Thoracic aorta (tissue), 2 donors: ENCODE measurements at places on chromosomes 2 and 18.
A peak's percentile ranks its signal among the peaks of the same experiment; 100 is the strongest.

GRCh38 chr2:196187898-196188458, 16.6 kb upstream of the STK17B start:
- no peak overlapping the region for H3K4me3 ChIP-seq
- no peak for DNase-seq
- no peaks in the 10 kb centered on the region for H3K36me3 ChIP-seq
- no peak overlapping the region for H3K27ac ChIP-seq

DNA sequence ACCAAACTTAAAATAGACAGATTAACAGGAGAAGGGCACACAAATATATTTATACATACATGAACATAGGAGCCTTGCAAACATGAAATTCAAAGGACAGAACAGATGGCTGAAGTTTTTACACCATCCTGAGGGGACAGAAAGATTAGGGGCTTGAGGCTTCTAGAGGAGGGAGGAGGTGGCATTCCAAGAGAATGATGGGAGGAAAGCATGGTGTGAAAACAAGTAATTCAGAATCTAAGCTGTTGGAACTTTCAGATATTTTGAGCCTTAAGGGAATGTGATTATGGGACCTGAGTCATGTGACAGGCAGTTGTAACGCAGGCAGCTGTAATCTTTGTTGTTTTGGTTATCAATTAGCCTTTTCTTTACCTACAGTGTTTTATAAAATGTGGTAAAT, 225.2 kb upstream of the SPOPL start:
- H3K36me3 ChIP-seq, result no peaks in the 10 kb centered on the region
- H3K4me3 ChIP-seq, result no peak overlapping the region
- no peaks in the 10 kb centered on the region for H3K4me1 ChIP-seq
- no peak overlapping the region for H3K27ac ChIP-seq
- H3K27me3 ChIP-seq, result no peaks in the 10 kb centered on the region

- H3K4me3 ChIP-seq, result no peak overlapping the region
- no peak for DNase-seq
- H3K36me3 ChIP-seq, result no peaks in the 10 kb centered on the region
- H3K4me1 ChIP-seq, result peaks cover 10% of the 10 kb centered on the region
Observed at GRCh38 chr2:46018773-46019591, 278.2 kb upstream of the EPAS1 start.

- no peaks in the 10 kb centered on the region for H3K36me3 ChIP-seq
- no peaks in the 10 kb centered on the region for H3K4me1 ChIP-seq
- H3K4me3 ChIP-seq, result no peak overlapping the region
- no peaks in the 10 kb centered on the region for H3K27me3 ChIP-seq
- no peak for DNase-seq
Observed at GRCh38 chr2:95359501-95359930, 43.0 kb upstream of the FAHD2A start.

GRCh38 chr2:95006588-95006987, 18.9 kb upstream of the MAL start:
- H3K27me3 ChIP-seq, result no peaks in the 10 kb centered on the region
- H3K4me3 ChIP-seq, result no peak overlapping the region
- no peaks in the 10 kb centered on the region for H3K36me3 ChIP-seq
- no peak overlapping the region for H3K27ac ChIP-seq
- no peaks in the 10 kb centered on the region for H3K4me1 ChIP-seq

- no peaks in the 10 kb centered on the region for H3K27me3 ChIP-seq
- no peaks in the 10 kb centered on the region for H3K36me3 ChIP-seq
- H3K27ac ChIP-seq, result no peak overlapping the region
- DNase-seq, result no peak
- H3K4me3 ChIP-seq, result no peak overlapping the region
Observed at GRCh38 chr2:71064110-71064611, 4.3 kb upstream of the NAGK start.

DNA sequence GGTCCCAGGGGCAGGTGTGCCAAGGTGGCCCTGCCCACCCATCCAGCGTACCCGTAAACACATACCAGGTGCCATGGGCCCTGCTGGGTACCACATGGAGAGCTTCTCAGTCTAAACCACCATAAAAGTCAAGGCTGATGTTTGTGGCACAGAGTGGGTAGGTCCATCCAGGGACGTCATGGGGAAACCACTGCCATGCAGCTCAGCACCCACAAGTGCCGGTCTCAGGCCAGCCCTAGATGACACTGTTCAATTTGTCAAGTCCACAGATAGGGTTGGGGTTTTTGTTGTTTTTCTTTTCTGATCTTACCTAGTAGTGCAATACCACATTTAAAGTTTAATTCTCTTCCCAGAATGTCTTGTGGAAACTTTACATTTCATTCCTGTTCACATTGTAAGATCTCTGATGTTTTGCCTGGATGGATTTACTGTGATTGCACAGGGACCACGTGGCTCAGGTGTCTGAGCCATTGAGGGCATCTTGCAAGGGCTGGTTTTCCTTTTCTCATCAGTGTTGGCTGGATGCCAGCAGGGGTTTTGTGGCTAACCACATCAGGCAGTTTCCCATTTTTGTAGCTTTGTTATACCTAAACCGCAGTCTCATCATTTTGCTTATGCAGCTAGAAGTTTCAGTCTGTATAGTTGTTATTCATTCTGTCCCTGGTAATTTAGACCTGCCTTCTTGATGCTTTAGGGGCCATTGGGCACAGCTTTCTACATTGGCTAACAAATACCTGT, 64.7 kb downstream of the STK25 start:
- no peak for DNase-seq
- H3K27ac ChIP-seq, result no peak overlapping the region
- H3K36me3 ChIP-seq, result peaks cover 9% of the 10 kb centered on the region

DNA sequence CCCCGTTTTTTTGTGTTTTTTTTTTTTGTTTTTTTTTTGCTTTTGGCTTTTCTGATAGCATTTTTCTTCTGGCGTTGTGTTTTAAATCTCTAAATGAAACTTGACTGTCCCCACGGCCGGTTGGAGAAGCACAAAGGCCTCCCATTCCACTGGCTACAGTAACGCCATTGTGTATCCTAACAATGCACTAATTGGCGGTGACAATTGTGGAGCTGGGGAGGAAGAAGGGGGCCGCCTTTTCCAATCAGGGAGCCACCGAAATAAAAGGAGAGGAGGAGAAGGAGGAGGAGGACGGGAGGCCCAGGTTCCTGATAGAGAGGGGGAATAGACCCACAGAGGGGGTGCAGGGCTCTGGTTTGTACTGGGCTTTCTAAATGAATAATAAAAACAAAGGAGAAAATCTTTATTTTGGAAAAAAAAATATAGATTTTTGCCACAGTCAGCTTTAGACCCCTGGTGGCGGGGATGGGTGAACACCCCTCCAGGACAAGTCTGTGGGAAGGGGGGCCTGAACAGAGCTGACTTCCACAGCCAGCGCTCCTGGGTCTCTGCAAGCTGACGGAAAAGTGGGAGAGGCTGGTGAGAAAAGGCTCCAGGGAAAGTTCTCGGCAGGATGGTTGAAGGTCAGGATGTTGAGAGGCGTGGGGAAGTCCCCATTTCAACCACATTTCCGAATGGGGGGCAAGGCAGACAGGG, 43.7 kb upstream of the FZD5 start:
- no peak overlapping the region for H3K27ac ChIP-seq
- no peak overlapping the region for H3K4me3 ChIP-seq
- no peaks in the 10 kb centered on the region for H3K36me3 ChIP-seq
- no peaks in the 10 kb centered on the region for H3K27me3 ChIP-seq
- DNase-seq, result no peak

GRCh38 chr2:101106453-101107181, 44.6 kb downstream of the TBC1D8 start:
- H3K4me3 ChIP-seq, result no peak overlapping the region
- DNase-seq, result no peak
- no peak overlapping the region for H3K27ac ChIP-seq
- no peaks in the 10 kb centered on the region for H3K27me3 ChIP-seq
- peaks cover 38% of the 10 kb centered on the region for H3K4me1 ChIP-seq

DNA sequence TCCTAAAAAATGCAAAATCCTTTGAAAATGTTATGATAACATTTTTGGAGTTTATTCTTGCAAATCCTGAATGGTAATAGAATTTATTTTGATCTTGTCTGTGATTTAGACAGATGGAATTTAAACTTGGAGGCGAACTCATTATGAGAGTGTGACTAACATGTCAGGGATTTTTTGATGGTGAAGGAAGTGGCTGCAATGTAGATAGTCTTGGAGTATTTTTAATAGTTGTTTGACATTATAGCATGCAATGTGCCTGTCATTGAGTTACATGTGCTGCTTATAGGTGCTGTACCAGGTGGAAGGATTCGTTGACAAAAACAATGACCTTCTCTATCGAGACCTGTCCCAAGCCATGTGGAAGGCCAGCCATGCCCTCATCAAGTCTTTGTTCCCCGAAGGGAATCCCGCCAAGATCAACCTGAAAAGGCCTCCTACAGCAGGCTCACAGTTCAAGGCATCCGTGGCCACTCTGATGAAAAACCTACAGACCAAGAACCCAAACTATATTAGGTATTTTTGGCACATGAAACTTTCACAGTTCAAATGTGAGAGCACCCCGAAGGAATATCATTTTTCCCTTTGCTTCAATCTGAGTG, 141.8 kb downstream of the MYO1B start:
- H3K27ac ChIP-seq, result peak overlapping the region; percentile 60
- no peak for DNase-seq
- peaks cover 17% of the 10 kb centered on the region for H3K4me1 ChIP-seq

DNA sequence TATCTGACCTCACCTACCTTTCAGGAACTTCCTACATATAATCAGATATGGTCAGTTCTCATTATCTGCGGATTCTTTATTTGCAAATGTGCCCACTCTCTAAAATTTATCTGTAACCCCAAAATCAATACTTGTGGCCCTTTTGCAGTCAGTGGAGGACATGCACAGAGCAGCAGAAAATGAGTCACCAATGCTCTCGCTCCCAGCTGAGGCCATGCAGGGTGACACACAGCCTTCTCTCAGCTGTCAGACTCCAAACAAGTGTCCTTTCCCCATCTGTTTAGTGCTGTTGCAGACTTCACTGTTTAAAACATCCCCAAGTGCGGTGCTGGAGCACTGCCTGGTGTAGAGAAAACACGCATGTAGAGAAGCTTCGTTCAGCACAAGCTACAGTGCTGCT, 171.9 kb upstream of the SALL3 start:
- H3K4me1 ChIP-seq, result no peaks in the 10 kb centered on the region
- H3K27ac ChIP-seq, result no peak overlapping the region
- no peak for DNase-seq
- no peaks in the 10 kb centered on the region for H3K27me3 ChIP-seq
- H3K36me3 ChIP-seq, result no peaks in the 10 kb centered on the region

- H3K36me3 ChIP-seq, result no peaks in the 10 kb centered on the region
- no peaks in the 10 kb centered on the region for H3K4me1 ChIP-seq
- H3K27me3 ChIP-seq, result no peaks in the 10 kb centered on the region
- no peak overlapping the region for H3K27ac ChIP-seq
- DNase-seq, result no peak
Observed at GRCh38 chr2:34899079-34899478, 1300.0 kb upstream of the FAM98A start.

DNA sequence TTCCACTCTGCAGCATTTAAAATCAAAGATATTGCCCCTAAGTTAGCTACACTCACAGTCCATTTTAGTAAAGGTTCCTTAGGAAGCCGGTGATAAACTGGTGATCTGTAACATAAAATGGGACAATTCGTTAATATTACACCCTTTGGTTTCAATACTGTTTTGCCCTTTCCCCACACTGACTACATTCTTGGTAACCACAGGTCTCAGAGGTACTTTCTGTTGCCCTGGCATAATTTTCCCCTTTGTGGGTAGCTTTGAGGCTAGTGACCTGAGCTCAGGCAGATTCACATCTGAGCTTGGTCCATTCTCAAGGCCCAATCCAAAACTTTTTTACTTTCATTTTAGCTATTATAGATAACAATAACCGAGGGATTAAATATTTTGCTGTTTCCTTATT, 32.9 kb upstream of the CSRNP3 start:
- no peak overlapping the region for H3K27ac ChIP-seq
- H3K27me3 ChIP-seq, result no peaks in the 10 kb centered on the region
- H3K4me1 ChIP-seq, result no peaks in the 10 kb centered on the region
- no peak for DNase-seq
- H3K4me3 ChIP-seq, result no peak overlapping the region

- no peak for DNase-seq
- no peaks in the 10 kb centered on the region for H3K36me3 ChIP-seq
- H3K27ac ChIP-seq, result no peak overlapping the region
- no peaks in the 10 kb centered on the region for H3K4me1 ChIP-seq
Observed at GRCh38 chr2:132037527-132038178, 124.1 kb downstream of the ANKRD30BL start.

DNA sequence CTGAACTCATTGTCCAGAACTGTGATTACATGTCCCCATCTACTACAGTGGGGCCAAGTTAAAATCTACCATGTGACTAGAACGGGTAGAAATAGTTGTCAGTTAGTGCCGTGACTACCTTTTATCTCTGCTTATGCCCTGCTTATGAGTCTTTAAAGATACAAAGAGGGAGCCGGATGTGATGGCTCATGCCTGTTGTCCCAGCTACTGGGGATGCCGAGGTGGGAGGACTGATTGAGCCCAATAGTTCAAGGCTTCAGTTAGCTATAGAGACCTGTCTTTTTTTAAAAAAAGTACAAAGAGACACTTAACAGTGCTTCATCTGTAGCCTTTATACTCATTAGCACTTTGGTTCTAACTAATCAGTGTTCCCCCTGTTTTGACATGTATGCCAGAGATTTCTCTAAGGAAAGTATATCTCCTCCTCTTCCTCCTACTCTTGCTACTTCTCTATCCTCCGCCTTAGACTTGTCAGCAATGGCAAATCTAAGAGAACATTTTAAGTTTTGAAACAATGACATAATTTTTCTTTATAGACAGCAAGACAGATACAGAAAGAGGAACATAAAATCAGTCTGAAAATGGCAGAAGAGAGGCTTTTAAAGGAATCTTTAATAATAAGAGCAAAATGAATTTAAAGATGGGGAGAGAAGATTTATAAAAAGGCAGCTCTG, 45.0 kb downstream of the NBEAL1 start:
- no peaks in the 10 kb centered on the region for H3K27me3 ChIP-seq
- no peak overlapping the region for H3K27ac ChIP-seq
- no peak for DNase-seq
- H3K36me3 ChIP-seq, result peaks cover 21% of the 10 kb centered on the region
- no peak overlapping the region for H3K4me3 ChIP-seq
- no peaks in the 10 kb centered on the region for H3K4me1 ChIP-seq

- DNase-seq, result no peak
- no peaks in the 10 kb centered on the region for H3K27me3 ChIP-seq
- no peaks in the 10 kb centered on the region for H3K4me1 ChIP-seq
- no peak overlapping the region for H3K4me3 ChIP-seq
Observed at GRCh38 chr2:241064008-241064801, 37.9 kb downstream of the MTERF4 start.

GRCh38 chr2:150526006-150526405, 38.5 kb upstream of the RND3 start:
- no peak for DNase-seq
- H3K27me3 ChIP-seq, result no peaks in the 10 kb centered on the region
- no peaks in the 10 kb centered on the region for H3K4me1 ChIP-seq
- H3K27ac ChIP-seq, result no peak overlapping the region
- H3K36me3 ChIP-seq, result no peaks in the 10 kb centered on the region

- DNase-seq, result no peak
- H3K27ac ChIP-seq, result no peak overlapping the region
- no peak overlapping the region for H3K4me3 ChIP-seq
- no peaks in the 10 kb centered on the region for H3K36me3 ChIP-seq
Observed at GRCh38 chr2:10839813-10840212, 27.2 kb upstream of the PDIA6 start.
